ENCODE measurements at places on chromosomes 3 and 15.

DNA sequence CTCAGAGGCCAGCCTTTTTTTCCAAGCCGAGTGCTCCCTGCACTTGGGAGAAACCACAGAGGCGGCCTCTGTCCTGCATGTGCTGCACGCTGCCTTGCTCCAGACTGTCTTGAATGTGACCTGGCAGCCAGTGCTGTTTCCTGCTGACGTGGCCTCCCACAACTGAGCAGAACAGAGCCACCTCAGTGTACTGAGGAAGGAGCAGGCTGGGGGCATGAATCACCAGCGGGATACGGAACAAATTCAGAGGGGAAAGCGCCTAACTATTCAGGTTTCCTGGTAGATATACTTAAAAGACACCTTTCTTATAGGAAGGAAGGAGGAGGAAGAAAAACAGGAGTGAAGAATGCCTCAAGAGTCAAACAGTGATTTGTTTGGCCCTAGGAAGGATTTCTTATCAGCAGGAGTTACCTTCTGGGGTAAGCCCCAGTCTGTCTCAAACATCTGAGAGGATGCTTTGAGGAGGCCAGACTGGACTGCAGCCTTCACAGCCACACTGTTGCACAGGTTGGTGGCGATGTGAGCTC, 114.0 kb downstream of the FNDC3B start:
- DNase-seq: no peak

DNA sequence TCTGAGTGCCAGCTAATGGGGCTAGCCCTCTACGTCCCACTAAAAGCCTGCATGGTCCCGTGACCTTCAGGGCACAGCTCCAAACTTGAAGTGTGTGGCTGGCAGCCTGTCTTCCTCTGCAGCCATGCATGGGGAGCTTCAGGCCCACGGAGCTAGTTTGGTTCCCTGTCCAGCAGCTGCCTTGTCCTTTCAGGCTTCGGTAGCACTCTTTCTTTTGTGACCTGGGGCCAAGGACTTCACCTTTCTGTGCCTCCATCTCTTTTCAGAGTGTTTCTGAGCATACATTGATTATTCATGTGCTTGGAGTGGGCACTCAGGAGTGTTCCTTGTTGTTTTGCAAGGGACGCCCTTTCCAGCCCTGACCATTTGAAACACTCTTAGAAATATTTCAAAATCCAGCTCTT, 155.2 kb downstream of the DNAJB8 start:
- no peak for DNase-seq

DNA sequence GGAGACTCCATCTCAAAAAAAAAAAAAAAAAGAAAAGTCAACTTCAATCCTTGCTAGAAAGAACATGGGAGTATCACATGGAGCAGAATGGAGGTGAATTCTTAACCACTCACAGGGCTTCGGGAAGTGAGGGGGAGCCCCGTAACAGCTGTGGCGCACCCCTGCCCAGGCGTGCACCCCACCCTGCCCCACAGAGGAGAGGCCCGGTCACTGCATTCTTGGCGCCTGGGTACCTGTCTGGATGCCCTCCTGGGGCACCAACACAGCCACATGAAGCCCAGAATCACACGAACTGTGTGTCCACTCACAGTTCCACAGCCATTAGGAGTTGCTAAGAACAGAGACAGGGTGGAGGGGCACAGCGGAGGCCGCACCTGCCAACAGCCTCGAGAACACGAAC, 51.8 kb downstream of the NIPA2 start:
- no peak for DNase-seq

DNA sequence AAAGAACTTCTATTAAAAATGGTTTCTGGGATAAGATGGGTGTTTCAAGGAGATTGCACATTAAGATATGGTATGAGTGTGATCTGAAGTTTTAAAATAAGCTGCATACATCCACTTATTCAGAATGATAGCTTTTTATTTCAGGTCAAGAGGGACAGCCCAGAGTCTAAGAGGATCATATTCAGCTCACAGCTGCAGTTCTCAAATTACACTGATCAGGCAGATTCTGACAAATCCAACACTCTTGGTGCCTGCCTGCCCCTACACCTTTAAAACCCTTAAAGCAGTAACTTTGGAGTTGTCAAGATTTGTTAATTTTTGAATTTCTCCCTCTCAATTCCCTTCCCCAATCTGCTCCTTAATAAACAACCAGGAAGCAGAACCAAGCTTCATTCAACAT, 9.1 kb upstream of the TMEM87A start:
- DNase-seq: no peak

GRCh38 chr3:153911116-153911515, 210.1 kb upstream of the ARHGEF26 start:
- no peak for DNase-seq

DNA sequence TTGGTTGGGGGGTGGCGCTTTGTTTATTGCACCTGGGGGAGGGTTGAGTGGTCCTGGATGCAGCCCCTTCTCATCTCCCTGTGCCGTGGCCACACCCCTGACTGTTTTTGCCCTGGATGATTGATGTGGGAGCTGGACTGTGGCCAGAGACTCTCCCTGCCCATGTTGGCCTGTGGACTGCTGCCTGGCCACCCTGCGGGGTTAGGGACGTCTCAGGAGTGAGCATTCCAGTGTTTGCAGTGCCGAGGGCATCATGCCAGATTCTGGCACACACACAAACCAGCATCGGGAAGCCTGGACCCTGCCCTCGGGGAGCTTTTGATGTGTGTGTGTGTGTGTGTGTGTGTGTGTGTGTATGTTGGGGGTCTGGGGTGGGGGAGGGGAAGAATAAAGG, 15.8 kb downstream of the APBA2 start:
- no peak for DNase-seq

- no peak for DNase-seq
Measured at GRCh38 chr15:24761704-24762302, 86.2 kb downstream of the NPAP1 start.

DNA sequence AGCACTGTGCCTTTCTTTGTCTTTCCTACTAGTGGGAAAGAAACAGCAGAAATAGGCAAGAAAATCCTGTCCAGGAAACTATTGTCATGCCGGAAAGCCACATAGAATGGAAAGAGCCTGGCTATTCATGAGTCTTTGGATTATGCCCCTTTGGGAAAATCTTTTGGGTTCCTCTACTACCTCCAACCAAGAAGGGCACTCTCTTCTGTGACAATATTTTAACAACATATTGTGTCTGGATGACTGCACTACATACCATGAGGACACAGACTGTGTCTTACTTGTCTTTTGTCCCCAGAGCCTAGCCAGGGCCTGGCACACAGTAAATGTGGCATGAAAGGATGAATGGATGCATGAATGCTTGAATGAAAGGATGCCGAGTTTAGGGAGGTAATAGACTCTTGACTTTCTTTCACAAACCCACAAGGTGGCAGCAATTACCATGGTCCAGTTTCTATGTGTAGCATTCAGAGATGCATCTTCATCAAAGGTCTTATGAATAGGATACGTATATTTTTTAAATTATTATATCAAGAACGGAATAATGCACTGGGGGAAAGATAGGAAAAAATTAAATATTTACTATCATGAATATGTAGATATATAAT, 30.3 kb downstream of the ARL14 start:
- peak; percentile 25 for DNase-seq

- DNase-seq: peak; percentile 82
Measured at GRCh38 chr3:50268703-50269451, at the start of gene SEMA3B. Gene SEMA3B, plus strand, starts transcription at chr3:50269147. Its CDS starts 94 bp downstream, at chr3:50269241.

DNA sequence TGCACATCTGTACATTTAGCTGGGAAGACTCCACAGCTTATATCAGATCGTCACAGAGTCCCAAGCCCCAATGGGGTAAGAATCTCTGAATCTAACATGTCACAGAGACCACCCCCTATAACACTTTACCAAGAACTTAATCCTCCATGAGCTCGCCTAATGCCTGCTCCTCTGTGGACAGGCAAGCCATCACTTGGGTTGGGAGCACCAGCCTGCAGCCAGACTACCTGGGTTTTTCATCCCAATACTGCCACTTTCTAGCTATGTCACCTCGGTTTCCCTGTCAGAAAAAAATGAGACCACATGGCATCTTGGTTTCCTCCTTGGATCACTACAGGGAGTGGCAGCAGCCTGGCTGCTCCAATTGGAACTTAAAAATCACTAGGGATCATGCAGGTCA, 277.9 kb upstream of the TLE3 start:
- no peak for DNase-seq

DNA sequence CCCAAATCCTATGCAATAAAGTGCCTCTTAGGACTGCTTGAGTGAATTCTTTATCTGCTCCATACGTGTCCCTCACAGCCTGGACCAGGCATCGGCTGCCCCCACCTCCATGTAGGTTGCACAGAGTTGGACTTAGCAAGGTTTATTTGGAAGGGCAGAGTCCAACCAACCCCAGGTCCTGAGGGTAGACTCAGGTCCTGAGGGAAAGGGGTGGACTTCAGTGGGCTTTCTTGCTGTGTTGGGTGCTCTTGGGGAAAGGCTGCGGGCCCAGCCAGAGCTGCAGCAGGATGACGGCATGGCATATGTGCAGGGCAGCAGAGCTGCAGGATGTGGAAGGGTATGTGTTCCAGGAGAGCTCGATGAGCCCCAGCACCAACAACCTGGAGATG, 6.5 kb downstream of the ALG3 start:
- DNase-seq: peak; percentile 23

GRCh38 chr3:61864886-61865285, 303.5 kb downstream of the PTPRG start:
- no peak for DNase-seq

- no peak for DNase-seq
Measured at GRCh38 chr3:44020143-44020542, 221.5 kb upstream of the TOPAZ1 start.

DNA sequence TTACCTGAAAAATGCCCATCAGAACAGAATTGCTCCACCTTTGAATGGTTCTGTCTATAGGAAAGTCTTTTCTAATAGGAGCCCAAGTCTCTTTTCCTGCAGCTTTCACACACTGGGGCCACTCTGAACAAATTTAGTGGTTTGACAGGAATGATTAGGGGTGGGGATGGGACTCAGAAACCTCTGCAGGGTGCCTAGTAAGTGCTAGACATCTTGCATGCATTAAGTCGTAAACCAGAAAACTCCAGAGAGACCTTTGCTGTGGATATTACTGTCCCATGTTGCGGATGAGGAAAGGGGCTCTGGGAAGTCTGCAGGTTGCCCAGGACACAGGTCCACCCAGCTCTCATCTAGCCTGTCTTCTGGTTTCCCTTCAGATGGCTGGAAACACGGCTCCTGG, 189.7 kb downstream of the OPA1 start:
- no peak for DNase-seq

- DNase-seq: no peak
Measured at GRCh38 chr15:57133127-57133968, 214.9 kb downstream of the TCF12 start.

GRCh38 chr15:73442968-73443367, at the start of gene REC114:
Gene REC114, plus strand, starts transcription at chr15:73443164. Its CDS starts 22 bp downstream, at chr15:73443186.
- peak; percentile 31 for DNase-seq

DNA sequence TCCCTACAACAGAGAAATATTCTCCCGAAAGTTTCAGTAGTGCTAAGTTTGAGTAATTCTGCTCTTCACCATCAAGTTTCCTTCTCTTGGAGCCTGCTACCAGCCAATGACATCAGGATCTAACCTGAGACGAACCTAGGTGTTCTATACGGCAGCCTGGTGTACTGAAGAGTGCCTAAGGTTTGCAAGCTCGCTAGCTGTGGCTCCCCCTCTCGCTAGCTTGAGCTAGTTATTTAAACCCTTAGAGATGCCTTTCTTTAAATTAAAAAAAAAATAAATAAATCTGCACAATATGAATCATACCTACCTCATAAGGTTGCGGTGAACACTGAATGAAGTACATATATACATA, 1.4 kb upstream of the COL8A1 start:
- peak; percentile 35 for DNase-seq

GRCh38 chr3:123256256-123256655, 54.5 kb downstream of the SEC22A start:
- no peak for DNase-seq

DNA sequence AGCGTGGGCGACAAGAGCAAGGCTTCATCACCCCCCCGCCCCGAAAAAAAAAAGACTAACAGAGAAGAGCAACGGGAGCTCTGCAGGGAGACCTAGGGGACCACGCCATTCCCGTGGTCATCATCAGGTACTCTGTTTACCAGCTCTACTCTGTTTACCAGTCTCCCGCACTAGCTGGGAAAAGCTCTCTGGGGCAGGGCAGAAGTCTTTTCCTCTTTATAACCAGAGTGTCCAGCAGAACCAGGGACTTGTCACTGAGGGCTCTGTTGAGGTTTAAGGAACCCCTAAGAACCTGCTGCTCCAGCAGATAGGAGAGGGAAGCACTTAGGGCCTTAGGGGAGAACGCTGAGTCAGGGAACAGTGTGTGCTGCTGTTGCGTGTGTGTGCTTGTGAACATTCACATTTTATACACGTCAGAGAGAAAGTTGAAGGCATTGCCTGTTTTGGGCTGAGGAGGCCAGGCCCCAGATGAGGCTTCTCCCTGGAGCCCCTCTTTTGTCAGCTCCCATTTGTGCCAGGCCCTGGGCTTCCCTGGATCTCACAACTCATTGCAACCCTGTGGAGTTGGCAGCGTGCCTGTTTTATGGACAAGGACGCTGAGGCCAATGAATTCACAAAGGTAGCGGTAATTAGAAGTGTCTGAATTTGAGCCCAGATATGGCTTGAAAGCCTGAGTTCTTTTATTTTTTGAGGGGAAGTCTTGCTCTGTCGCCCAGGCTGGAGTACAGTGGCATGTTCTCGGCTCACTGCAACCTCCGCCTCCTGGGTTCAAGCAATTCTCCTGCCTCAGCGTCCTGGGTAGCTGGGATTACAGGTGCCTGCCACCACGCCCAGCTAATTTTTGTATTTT, 24.2 kb upstream of the ERICH6 start:
- no peak for DNase-seq

DNA sequence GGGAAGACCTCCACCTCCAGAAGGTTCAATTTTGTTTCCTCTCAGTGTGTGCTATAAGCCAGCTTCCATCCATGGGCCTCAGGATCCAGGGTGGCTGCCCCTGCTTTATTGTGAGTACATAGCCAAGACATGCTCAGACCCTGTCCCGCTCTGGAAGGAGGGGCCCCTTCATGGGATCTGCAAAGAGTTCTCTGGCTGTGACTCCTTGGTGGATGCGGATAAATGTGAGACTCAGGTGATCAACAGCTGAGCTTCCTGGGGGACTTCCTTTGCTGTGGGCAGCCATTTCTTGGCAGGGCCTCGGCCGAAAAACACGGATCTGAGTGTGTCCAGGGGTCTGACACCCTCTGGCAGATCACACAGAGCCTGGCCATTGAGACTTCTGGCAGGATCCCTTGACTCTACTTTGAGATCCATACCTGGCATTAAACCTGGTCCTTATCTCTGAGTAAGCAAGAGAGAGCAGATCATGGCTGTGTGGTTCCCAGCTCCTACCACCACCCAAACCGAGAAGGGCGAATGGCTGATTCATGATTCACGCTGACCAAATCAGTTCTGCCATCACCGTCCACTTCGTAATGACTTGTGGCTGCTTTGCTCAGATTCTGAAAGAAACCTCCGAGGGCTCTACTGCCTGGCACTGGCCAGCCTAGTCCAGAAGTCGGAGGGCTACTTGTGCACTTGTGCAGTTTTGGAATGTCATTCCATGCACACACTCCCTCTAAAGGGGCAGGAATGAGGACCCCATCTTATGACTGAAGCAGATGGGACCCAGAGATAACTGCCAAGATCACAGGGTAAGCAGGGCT, 68.1 kb downstream of the SENP2 start:
- no peak for DNase-seq

- DNase-seq: no peak
Measured at GRCh38 chr3:141864281-141864970, 12.0 kb upstream of the ATP1B3 start.

- no peak for DNase-seq
Measured at GRCh38 chr15:37122703-37123102, 22.4 kb upstream of the MEIS2 start.
